NCI-H2081 treated with DMSO at 0.1 percent for 48 hours (cell line): ENCODE measurements at places on chromosomes 4 and X.

DNA sequence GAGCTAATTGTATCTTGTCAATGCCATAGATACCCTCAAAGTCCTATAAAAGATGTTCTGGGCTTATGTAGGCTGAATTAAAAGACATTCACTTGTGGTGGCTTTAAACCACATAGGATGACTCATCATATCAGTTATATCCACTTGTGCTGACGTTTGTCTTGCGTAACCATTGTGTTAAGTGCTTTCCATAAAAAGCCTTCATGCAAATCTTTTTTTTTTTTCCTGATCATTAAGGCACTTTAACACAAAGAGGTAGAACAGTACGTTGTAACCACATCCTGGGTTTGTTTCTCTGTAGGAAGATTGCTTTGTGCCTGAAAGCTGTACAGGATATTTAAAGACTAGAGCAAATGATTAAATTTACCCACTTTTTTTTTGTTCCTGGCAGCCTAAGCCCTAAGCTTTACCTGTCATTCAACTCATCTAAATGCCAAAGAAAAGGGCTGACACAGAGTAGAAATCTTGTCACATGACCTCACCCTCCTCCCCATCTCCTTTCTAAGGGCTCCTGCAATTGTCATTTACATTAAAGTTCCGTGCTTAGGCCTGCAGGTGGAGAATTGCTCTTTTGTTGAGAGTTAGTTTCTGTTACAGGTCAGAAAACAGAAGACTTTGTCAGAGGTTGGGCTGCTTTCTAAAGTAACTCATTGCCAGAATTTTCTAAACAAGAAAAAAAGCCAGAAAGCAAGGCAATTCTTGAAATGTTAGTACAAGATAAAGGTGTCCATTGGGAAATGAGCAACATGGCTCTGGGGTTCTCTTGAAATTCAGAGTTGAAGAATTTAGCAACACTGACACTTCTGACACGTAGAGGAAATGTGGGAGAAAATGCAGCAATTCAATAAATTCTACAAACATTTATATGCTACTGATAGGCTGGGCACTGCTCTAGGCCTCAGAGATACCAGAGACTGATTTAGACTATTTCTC is 555.6 kb downstream of the PPARGC1A start:
- peak; percentile 20 for DNase-seq

GRCh38 chrX:77675986-77676385 is 110.0 kb downstream of the ATRX start:
- no peak for DNase-seq

DNA sequence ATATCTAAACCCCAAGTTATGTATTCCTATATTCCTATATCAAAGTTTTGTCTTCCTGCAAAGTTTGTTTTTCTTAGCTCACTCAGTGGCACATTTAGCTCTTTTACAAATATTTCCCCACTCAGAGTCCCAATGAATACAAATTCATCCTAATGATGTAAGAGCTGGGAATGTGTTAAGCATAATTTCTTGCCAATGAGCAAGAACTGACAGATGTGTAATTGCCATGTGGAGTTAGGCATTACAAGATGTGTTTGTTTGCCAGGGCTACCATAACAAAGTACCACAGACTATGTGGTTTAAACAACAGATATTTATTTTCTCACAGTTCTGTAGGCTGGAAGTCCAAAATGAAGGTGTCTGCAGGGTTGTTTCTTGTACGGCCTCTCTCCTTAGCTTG is 302.1 kb downstream of the KCTD8 start:
- no peak for DNase-seq

GRCh38 chrX:74383611-74384010 is 37.7 kb upstream of the SLC16A2 start:
- DNase-seq, result no peak

- DNase-seq, result no peak
Measured at GRCh38 chrX:17459661-17460060, 84.7 kb downstream of the NHS start.

- no peak for DNase-seq
Measured at GRCh38 chr4:107389965-107390364, 330.1 kb downstream of the PAPSS1 start.

DNA sequence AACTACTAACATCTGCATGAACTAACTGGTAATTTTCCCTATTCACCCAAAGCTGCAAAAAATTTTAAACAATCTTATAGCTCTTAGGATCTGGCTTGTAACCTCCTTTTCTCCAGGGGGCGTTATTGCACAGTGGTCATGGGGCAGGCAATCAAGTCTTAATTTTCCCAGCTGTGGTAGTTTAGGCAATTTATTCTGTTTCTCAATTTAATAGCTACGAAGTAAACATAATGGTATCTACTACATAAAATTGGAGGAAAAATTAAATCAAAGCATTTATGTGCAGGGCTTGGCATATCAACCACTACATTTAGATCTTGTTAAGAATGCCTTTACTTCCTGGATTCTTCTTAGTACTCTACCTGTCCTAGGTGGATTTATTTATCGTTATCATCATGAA is 137.4 kb upstream of the GUCY1A1 start:
- no peak for DNase-seq

DNA sequence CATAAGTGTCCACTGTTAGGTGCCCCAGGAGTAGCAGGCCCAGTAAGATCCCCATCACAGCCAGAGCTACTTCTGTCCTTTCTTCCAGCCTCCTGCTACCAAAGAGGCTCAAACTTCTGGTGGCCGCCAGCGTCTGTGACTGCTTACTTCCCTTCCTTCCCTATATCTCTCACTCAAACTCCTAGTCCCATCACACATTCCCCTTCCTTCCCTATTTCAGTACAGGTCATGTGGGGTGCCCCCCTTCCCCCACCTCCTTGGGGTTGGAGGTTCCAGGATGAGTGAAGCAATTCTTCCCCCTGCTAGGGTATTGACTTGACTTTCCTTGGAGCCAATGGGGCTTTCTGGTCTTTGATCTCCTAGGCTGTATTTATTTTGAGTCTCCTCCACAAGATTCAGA is at the start of gene VSIG4:
Gene VSIG4, minus strand, starts transcription at position 137 of the 400 bp plus-strand sequence. Its CDS starts 82 bp downstream, at position 55.
- DNase-seq, result no peak

- DNase-seq, result no peak
Measured at GRCh38 chr4:147739239-147739823, 7.4 kb downstream of the ARHGAP10 start.

- no peak for DNase-seq
Measured at GRCh38 chr4:55851885-55852284, 1.6 kb upstream of the EXOC1 start.

- DNase-seq, result no peak
Measured at GRCh38 chr4:24793219-24794005, 2.0 kb upstream of the SOD3 start.

DNA sequence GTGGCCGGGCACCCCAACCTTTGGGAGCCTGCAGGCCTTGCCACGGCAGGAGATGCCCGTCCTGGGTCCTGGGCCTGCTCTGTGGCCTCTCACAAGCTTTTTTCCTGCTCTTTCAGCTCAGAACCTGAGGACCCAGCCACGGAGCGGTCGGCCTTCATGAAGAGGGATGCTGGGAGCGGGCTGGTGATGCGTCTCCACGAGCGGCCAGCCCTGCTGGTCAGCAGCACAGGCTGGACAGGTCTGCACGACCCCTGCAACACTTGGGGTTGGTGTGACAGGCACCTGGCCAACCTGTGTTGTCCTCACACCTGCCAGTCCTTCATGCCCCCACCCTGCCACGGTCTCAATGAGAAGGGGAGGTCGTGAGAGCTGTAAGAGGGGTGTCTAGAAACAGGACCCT is 170.0 kb downstream of the ADRA2C start:
- DNase-seq, result no peak

DNA sequence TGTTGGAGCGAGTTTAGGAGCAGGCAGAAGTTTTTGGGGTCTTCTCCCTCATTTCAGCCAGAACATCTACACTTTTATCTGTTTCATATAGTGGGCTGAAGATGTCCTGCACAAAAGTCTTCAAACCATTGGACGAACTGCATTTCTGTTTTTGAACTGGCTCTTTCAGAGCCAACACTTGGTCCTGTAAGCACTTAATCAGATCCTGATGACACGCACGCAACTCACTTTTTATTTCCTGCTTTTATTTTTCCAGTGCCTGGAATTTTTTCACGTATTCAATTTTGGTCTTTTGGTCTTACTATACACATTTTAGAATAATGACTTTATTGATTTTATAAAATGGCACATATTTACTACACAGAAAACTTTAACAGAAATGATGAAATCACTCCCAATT is 40.2 kb upstream of the NKX3-2 start:
- DNase-seq, result no peak

GRCh38 chr4:4248885-4249203 is 821 bp upstream of the TMEM128 start:
- DNase-seq, result no peak

- DNase-seq, result no peak
Measured at GRCh38 chr4:98507299-98507698, 151.1 kb downstream of the TSPAN5 start.

DNA sequence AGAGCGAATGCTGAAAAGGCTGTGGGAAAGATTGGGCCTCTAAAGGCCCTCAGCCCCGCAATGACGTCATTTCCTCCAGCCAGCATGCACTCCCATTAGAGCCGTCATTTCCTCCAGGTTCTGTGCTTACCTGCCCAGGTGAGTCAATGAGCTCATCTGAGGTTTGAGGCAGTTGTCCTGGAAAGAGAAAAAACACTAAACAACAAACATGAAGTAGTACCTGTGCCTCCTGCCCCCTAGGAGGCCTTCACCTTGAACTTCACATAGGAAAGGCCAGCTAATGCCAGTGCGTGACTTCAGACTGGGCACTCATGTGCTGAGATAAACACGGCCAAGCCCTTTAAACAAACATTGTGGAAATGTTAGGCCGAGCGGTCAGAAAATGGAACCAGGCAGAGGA is 55.9 kb downstream of the FHDC1 start:
- no peak for DNase-seq

DNA sequence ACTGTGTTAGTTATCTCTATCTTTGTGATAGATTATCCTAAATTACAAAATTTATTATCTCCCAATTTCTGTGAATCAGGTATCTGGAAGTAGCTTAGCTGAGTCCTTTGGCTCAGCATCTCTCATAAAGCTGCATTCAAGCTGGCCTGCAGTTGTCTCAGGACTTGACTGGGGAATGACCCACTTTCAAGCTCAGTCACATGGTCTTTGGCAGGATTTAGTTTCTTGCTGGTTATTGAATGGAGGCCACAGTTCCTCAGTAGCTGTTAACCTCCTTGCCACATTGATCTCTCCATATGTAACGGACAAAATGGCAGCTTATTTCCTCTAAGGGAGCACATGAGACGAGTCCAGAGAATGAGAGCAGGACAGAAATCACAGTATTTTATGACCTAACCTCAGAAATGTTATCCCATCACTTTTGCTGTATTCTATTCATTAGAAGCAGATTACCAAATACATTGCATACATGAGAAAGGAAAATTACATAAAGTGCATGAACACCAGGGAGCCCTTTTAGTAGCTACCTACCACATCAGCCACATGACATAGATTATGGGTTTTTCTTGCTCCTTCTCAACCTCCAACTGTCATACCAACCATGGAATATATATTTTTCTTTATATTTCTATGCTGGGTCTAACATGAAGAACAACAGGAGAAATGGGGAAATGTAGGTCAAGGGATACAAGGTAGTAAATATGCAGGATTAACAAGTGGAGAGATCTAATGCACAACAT is 730.1 kb downstream of the CCSER1 start:
- no peak for DNase-seq
